ENCODE measurements at places on chromosomes 7 and 10. TPM values are rescaled to one million over a fixed set of nuclear protein-coding genes. Genes with fewer than 3 reads are reported as not detected.

DNA sequence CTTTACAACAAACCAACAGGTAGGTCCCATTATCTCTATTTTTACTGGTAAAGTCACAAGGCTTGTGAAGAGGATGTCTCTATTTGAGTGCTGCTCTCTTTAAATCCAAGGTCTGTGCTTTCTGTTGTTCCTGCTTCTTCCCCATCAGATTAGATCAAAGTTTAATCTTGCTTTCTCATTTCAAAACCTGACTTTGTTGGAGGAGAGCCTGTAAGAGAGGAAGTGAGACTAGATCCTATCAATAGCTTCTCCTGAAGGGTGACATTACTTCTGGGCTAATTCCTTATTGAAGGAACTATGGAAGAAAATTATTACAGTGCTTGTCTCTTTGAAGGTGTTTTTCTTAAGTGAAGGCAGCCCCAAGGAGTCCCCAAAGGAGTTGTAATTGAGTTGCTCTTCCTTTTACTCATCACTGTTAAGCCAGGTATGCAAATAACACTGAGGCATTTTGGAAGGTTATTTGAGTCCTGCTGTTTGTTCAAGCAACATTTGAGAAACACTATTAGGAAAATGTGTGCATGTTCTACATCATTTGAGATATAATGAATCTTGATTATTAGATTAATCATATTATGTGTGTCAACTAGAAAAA is 146.2 kb upstream of the MBL2 start:
- no peak for DNase-seq

The BBS9 gene
- 16.5 TPM for total RNA-seq

DNA sequence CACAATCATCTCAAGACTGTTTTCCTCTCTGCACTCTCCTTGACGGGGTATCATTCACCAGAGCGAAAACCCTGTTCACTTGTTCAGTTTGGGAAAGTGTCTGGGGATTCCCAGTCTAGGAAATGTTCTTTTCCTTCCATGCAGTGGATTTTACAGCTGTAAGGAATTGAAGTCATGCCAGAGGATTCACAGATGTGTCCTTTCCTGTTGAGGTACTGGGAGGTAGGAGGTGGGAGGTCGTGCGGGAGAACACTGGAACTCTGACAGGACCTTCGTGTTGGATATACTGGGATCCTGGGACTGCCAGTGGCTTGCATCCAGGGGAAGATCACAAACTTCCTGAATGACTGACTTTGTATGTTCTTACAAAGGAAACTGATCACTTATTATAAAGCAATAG is 185.5 kb downstream of the BMPER start:
- DNase-seq, result no peak

The KCNH2 gene
- total RNA-seq, result 0.19 TPM

The CALHM3 gene
- total RNA-seq, result not detected

DNA sequence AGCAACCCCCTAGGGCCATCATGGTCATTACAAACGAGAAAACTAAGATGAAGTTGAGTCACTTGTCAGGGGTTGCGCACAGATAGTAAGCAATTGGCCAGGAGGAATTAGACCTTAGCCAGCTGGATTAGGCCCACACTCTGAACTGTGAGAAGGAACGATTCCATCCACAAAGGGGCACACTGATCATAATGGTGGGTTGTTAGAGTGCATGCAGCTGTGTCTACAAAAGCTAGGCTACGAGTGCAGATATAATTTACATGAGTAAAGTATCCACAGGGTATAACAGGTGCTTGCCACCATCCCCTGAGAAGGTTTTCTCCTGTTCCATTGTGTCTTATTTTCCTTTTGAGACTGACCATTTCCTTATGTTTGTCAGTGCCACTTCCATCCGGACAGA is 16.6 kb upstream of the FAM170B start:
- DNase-seq, result no peak

DNA sequence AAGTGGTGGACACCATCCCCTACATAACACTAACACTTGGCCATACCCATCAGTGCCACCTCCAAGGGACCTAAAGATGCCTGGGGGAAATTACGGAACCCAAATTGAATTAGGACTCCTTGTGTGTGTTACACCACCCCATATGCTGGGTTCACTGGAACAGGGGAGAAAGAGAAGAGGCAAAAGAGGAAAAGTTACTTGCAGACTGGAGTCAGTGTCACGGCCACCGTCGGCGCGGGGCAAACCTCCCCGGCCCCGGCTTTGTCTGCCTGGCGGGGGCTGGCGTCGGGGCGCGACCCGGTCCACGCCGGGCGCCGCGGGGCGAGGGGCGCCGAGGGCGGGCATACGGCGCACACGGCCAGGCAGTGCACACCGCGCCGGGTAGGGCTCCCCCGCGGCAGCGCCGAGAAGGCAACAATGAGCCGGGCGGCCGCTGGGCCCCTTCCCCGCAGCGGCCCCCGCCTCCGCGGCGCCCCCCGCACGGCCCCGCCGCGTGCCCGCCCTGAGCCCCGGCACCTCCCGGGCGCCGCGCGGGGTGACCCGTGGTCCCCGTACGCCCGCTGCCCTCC is 171.1 kb downstream of the FAM107B start:
- no peak for DNase-seq
